ENCODE measurements at places on chromosomes 3 and 15.

DNA sequence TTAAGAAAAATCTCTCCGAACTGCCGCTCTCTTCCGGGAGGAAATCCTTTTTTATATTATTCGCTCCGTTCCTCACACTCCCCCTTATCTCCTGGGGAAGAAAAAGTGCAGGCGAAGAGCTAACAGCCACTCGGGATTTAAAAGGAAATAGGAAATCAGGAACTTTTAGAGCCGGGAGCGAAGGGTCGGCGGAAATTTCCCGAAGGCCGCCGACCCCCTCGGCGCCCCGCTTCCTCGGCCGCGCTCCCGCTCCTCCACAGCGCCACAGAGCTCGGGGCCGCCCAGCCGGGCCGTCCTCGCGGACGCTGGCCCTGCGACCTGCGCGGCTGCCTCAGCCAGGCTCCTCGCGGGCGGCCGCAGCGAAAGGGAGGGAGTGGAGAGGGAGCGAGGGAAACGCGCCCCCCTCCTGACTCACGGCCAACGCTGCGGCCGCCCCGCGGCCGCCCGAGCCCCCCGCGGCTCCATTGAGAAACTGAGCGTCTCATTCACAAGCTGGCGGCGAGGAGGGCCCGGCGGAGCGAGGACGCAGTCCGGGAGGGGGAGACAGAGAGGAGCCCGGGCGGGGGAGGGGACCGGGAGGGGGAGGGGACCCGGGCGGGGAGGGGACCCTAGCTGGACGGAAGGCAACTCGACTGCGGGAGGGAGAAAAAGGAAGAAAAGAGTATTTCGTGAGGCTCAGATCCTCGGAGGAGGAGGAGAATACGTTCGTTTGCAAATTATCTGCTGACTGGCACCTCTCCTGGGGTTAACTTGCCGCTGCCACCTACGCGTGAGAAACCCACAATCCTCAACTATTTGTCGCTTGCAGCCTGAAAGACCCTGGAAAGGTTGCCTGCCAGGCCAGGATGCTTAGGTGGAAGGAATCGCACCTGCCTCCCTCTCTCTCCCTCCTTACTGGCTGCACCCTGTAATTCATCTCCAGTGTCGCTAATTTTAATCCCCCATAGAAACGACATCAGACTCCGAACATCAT is at the start of gene PTPN9:
Gene PTPN9, minus strand, starts transcription at position 368 of the 973 bp plus-strand sequence. CDS start 539 bp downstream, outside the sequence.
- peak; percentile 69 for DNase-seq

GRCh38 chr3:173553635-173554280 is 156.2 kb downstream of the NLGN1 start:
- DNase-seq = peak; percentile 26

- no peak for DNase-seq
These were observed 34.9 kb upstream of the PPP4R2 start for GRCh38 chr3:72961752-72962151.

- no peak for DNase-seq
These were observed 209.0 kb downstream of the GAP43 start for GRCh38 chr3:115832265-115832664.

DNA sequence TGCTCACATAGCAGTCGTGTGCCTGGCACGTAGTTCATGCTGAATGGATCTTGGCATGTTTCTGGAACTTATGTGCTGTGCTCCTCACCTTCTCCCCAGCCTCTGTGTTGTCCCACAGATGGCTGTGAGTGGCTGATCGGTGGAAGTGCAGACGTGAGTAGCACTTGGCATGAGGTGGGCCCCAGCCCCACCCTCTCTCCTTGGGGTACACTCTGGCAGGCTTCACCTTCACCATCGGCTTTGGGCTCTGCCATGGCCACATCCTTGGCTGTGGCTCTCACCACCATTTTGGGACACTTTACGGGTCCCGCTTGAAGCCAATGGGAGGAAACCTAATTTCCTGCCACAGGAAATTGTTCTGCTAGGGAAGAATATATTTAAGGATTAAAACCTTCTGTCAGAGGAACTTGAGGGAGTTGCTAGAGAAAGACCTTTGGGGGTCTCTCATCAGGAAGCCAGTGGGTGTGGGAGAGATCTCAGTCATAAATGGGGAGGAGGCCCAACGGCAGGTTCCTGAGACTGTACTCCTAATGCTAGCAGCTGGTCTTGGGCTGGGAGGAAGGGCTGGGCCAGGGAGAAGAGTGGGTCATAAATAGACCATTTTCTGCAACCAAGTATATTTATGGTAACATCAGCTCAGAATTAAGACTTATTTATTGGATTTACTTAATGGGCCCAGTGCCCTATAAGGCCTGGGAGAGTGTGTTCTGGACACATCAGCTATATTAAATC is 92.3 kb downstream of the SMAD3 start:
- DNase-seq = no peak

GRCh38 chr3:110512961-110513360 is 558.7 kb upstream of the NECTIN3 start:
- no peak for DNase-seq

DNA sequence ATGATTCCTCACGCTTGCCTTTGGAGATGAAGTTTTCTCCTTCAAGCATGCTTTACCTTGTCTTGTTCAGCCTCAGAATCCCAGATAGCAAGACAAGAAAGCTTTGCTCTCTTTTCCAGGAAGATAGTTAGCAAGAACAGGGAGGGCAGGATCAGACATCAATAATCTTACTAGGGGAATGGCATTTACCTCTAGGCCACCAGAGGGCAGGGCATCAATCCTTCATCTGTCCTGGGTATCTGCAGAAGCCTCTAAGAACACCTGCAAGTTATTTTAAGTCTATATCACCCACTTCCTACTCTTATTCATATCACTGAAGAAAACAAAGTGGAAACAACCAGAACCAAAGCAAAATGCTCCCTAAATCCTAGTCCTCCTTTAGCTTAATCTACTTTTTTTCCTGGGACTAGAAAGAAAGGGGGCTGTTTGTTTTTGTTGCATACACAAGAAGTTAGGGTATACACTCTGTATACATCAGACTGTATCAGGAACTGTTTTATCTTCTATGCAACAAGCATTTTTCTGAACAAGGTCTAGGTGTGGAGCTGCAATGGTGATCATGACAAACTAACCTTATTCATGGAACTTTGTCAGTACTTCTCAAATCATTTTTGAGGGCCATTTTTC is 862.5 kb downstream of the CADM2 start:
- no peak for DNase-seq

DNA sequence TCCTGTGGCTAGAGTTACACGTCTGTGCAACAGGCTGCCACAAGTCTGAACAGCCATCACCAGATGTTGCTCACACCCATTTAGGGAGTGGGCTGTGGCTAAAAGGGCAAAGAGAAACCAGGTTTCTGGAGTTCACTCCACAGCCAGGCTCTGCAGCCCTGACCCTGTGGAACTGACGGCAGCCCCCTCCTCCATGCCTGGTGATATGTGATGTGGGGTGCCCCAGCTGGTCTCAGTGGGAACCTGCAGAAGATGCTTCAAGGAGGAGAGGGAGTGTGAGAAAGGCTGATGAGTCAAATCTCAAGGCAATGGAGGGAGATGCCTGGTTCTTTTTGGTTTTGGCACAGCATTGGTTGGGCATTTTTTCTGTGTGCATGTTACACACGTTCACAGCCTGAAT is 130.6 kb downstream of the TPRA1 start:
- no peak for DNase-seq

DNA sequence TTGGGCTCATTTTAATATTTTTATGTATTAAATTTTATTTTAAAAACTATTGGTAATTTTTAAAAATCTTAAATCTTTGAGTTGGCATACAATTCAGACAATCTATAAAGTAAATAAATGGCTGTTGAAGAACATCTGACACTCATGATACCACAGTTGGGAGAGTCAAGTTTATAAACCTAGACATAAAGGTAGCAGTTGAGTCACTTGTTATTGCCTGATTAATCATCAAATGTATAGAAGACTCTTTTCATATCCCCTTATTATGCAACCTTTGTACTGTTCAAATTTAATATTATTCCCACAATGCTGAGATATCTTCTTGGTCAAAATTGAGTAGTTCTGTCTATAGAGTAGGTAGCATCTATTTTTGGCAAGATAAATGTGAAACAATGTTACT is 19.6 kb downstream of the PAQR9 start:
- no peak for DNase-seq

DNA sequence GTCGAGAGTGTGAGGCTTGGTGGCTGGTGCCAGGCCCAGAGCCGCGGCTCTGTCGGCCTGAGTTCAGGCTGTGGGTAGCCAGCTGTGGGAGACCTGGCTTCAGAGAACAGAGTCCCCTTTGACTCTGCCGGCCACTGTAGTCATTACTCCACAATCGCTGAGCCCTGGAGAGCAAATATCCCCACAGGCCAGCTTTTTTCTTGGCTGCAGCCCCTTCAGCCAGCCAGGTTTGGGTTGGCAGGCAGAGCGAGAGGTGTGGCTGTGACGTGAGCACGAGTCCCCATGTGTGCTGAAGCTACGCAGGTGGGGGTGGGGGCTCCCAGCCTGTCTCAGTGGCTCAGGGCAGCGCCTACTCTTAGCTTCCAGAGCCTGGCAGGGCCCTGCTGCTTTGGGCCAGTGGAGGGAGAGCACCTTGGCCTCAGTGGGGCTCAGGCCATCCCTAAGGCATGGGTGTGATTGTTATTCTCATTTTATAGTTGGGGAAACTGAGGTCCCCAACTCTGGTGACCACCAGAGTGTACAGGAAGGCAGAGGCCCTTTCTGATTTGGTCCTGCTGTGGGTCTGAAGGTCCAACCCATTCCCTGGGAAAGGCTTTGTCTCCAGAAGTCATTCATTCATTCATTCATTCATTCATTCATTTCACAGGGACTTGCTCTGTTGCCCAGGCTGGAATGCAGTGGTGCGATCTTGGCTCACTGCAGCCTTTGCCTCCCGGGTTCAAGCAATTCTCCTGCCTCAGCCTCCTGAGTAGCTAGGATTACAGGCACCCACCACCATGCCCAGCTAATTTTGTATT is 45.7 kb upstream of the LCTL start:
- no peak for DNase-seq

- no peak for DNase-seq
These were observed 42.9 kb upstream of the ADAMTS9 start for GRCh38 chr3:64730681-64731080.

DNA sequence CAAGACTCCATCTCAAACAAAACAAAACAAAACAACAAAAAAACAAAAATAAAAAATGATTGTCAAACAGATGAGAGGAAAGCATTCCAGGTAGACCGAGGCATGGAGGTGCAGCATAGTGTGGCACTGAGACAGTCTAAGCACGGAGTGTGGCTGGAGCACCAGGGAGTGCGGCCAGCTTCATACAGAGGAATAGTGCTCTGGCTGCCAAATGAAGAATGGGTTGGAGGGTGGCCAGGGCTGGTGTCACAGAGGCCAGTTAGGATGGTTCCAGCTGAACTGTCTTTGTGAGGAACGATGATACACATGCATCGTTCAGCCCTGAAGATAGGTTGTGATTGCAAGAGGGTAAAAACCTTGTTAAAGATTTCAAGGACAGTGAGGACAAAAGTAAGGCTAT is 28.3 kb downstream of the MITF start:
- no peak for DNase-seq

DNA sequence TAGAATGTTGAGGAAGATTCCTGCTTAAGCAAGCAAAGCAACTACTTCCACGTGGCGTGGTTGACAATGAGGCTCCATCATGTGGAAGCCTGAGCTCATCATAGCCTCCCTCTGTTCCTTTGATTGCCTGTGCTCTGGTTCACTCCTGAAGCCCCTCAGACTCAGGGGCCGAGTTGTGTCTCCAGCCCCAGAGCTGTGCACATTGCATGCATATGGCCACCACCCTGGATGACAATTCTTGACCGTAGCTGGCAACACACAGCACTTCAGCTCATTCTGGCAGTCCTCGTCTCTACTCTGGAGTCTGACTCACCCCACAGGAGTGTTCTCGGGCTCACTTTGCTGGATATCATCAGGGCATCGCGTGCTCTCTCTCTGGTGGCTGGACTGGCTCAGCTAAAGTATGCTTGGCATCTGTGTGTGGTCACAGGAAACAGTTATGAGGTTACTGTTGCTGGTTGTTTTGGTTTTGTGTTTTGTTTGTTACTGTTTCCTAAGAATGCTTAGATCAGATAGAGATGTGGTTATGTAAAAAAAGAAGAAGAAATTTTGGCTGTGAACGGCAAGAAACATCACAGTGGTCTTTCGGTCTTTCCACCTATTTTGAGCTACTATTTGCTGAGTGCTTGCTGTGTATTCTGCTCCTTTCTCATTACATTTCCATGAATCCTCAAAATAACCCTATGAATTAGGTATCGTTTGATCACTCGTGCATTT is 41.6 kb upstream of the MRPS22 start:
- DNase-seq = peak; percentile 99

GRCh38 chr15:89893696-89894447 is at the start of gene AP3S2:
Gene AP3S2 (minus strand): TSS chr15:89893994. CDS start chr15:89893949, 45 bp downstream.
- peak; percentile 92 for DNase-seq

DNA sequence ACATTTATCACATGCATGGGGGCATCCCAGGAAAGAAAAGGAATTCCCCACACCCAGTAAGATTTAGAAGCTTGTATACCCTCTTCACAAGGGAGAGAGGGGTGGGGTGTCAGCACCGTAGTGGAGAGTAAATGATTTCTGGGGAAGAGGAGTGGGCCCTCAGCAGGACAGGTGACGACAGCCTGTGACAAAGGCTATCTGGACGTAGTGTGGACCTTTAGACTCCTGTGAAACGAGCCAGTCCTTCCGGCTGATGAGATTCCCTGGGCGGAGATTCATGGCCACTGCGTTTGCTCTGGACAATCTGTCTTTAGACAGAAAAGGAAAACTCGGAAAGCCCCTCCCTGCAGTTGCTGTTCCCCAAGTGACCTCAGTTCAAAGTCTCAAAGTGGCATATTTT is 1.7 kb upstream of the FAM3D start:
- DNase-seq = no peak

DNA sequence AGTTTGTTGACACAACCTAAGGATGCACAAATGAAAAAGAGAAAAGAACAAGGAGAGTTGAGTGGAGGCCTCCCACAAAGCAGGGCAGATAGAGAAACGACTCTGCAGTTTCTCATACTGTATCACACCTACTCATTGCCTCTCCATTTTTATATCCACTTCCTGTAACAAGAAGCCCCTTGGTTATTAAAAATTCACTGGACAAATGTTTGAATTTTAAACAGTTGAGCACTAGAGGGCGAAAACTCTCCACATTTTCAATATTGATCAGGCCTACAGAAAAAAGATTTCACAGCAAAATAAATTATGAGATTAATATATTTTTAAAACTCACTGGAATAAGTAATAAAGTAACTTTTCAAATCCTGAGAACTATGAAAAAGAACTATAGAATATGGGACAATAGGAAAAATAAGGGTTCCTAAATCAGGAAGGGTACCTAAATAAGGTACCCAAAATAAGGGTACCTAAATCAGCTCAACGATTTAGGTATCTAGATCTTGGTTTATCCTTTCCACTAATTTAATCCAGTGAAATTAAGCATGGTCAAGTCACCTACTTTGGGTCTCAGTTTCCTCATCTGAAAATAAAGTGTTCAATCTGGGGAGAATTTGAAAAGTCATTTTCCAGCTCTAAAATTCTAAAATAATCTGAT is 47.0 kb upstream of the PPIB start:
- peak; percentile 51 for DNase-seq

DNA sequence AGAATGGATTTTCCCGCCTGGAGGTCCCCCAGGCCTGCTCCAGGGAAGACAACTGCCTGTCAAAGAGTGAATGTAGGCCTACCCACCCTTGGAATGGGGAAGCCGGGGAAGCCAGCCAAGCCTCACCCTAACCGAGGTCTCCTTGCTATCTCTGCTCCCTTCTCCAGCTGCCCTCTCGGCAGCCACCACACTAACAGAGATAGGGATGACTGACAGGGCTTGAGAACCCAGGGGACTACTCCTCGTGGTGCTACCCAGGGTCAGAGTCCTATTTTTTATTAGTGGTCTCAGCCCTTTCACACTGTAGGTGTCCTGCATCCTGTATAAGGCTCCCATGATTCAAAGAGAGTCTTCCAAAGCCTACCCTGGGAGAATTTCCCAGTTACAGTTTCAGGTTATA is 160.6 kb upstream of the CHRM5 start:
- DNase-seq = no peak

GRCh38 chr15:79372428-79372827 is 59.7 kb upstream of the MINAR1 start:
- DNase-seq = no peak

Data from HCEC 1CT (cell line).